Memory B cell (primary cell): ENCODE measurements at places on chromosomes 12 and 14.

- H3K27ac ChIP-seq = no peak overlapping the region
- H3K27me3 ChIP-seq = no peaks in the 10 kb centered on the region
- H3K4me3 ChIP-seq = no peak overlapping the region
- no peaks in the 10 kb centered on the region for H3K4me1 ChIP-seq
- DNase-seq = no peak
These were observed 186.8 kb upstream of the TMTC1 start for GRCh38 chr12:29970501-29970900.

GRCh38 chr14:55188686-55189295 lies 2.6 kb downstream of the DLGAP5 start:
- H3K4me1 ChIP-seq = peaks cover 11% of the 10 kb centered on the region
- H3K4me3 ChIP-seq = no peak overlapping the region
- H3K27me3 ChIP-seq = no peaks in the 10 kb centered on the region
- H3K36me3 ChIP-seq = no peaks in the 10 kb centered on the region
- no peak for DNase-seq

GRCh38 chr14:51165415-51165814 lies 70.5 kb upstream of the TRIM9 start:
- DNase-seq = no peak
- H3K27ac ChIP-seq = no peak overlapping the region
- H3K27me3 ChIP-seq = no peaks in the 10 kb centered on the region
- peaks cover 4% of the 10 kb centered on the region for H3K4me1 ChIP-seq
- H3K4me3 ChIP-seq = no peak overlapping the region

DNA sequence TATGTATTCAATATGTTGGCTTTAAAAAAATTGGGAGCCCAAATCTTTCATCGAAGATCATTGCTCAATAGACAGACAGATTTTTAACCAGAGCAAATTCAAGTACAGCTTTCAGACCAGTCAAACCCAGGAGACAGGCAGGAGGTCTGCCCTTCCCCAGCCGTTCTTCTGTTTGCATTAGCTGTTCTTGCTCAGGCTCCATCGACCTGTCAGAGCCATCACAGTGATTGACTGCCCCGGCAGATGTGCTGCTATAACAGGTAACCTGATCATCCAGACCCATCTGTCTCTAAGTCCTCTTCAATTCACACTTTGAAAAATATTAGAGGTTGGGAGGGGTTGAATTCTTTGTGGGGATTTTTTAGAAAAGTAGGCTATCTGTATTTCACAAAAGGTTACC lies 453.5 kb downstream of the FOXG1 start:
- H3K36me3 ChIP-seq = no peaks in the 10 kb centered on the region
- DNase-seq = no peak
- no peaks in the 10 kb centered on the region for H3K4me1 ChIP-seq
- H3K4me3 ChIP-seq = no peak overlapping the region

DNA sequence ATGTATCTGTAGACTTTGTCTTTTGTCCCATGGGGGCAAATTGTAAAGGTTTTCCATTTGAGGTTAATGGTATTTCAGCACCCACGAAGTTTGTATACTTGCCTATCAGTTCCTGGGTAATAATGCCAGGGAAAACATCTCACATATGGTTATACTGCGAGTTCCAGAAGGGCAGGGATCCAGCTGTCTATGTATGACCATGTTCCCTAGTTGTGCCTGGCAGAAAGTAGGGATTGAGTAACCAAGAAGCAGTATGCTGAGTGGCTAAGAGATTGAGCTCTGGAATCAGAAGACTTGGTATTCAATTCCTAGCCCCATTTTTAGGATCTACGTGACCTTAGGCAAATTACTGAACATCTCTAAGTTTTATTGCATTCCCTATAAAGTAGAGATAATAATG lies 173.2 kb upstream of the PWP1 start:
- H3K4me1 ChIP-seq = no peaks in the 10 kb centered on the region
- no peak for DNase-seq
- no peaks in the 10 kb centered on the region for H3K36me3 ChIP-seq
- H3K27me3 ChIP-seq = peaks cover 13% of the 10 kb centered on the region
- no peak overlapping the region for H3K27ac ChIP-seq

- DNase-seq = no peak
- H3K4me3 ChIP-seq = no peak overlapping the region
- no peak overlapping the region for H3K27ac ChIP-seq
- H3K4me1 ChIP-seq = no peaks in the 10 kb centered on the region
- peaks cover 4% of the 10 kb centered on the region for H3K27me3 ChIP-seq
These were observed 194.1 kb upstream of the RASSF8 start for GRCh38 chr12:25764409-25764808.

DNA sequence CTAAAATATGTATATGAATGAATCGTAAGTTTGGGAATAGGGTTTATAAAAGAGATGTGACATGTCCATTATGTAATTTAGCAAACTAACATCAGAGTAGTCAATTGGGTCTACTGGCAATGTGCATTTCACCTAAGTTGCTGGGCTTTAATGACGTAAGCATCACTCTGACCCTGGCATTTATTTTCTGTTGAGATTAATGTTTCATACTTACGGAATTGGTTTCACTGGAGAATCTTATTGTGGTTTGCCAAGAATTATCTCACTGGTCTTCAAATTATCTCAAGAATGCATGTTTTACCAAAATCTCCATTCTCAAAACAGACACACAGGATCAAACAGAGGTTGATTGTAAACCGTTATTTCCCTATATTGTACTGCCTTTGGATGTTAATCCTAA lies 437.1 kb downstream of the NPAS3 start:
- no peak for DNase-seq
- H3K36me3 ChIP-seq = no peaks in the 10 kb centered on the region

DNA sequence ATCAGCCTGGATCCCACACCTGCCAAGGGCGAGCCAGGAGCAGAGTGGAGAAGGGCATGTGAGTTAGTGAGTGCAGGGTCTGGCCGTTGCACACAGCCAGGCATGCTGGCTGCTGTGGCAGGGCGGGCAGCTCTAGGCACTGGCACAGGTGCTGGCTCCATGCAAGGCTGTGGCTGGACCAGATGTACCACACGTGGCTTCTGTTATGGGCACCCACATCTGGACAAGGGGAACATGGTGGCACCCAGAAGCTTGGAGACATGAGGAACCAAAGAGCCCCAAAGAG lies 20.1 kb downstream of the SERPINA3 start:
- no peak overlapping the region for H3K4me3 ChIP-seq
- H3K4me1 ChIP-seq = no peaks in the 10 kb centered on the region
- H3K27ac ChIP-seq = no peak overlapping the region
- DNase-seq = no peak
- H3K27me3 ChIP-seq = peaks cover 4% of the 10 kb centered on the region

GRCh38 chr12:116471544-116471943 lies 87.6 kb upstream of the MAP1LC3B2 start:
- no peak overlapping the region for H3K27ac ChIP-seq
- DNase-seq = no peak
- no peak overlapping the region for H3K4me3 ChIP-seq
- peaks cover 5% of the 10 kb centered on the region for H3K36me3 ChIP-seq
- peaks cover 5% of the 10 kb centered on the region for H3K4me1 ChIP-seq

DNA sequence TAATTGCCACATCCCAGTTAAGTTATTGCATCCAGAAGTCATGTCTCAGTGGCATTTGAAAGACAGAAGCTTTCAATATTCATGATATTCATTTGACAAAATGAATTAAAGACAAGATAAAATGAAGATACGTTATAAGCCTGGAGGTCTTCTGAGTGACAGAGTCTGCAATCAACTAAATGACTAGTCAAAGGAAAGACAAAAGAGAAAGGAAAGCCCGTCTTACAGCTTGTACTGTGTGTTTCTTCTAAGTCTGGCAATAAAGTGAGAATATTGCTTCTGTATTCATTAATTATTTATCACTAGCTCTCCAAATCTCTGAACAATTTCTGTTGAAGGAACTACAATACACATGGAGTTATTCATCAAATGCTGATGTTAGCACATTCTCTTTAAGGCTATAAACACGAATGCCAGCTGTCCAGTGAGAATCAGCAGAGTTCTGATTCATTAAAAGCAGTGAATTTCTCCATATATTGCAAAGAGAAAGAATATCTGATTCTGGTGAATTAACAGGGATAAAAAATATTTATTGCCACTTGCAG lies 70.7 kb downstream of the ATXN7L3B start:
- H3K36me3 ChIP-seq = no peaks in the 10 kb centered on the region
- no peaks in the 10 kb centered on the region for H3K4me1 ChIP-seq
- peaks cover 1% of the 10 kb centered on the region for H3K27me3 ChIP-seq
- H3K4me3 ChIP-seq = no peak overlapping the region

DNA sequence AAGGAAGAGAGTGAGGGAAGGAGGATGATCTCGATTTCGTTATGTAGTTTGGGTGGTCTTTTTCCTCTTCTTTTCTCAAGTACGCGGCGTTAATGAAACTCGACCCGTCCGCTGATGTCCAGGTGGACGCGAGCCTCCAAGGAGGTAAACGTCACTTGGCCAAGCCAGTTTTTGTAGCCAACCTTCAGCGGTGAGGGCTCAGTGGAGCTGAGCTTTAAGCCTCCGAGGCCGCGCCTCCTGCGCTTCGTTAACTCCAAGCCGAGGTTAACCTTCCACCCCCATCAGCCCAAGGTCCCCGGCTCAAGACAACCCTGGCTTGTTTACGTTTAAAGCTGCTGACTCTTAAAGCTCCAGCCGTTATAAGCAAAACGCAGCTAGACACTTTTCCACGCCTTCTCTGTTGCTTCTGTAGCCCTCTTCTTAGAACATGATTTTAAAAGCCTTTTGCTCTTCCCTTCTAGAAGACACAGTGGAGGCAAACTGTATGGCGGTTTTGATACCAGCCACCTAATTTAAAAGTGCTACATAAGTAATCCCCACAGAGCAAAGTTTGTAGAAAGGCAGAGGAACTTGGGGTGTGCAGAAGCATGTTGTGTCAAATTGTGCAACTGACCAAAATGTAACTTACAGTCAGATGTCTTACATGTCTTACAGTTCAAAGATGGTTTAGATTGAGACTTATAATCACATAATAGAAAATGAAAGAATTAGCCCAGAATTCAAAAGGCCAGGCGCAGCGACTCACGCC lies 923 bp upstream of the ITPR2 start:
- no peaks in the 10 kb centered on the region for H3K27me3 ChIP-seq
- no peaks in the 10 kb centered on the region for H3K36me3 ChIP-seq
- H3K27ac ChIP-seq = peak overlapping the region; percentile 98
- peak overlapping the region; percentile 98 for H3K4me3 ChIP-seq

GRCh38 chr14:81797315-81797714 lies 263.7 kb upstream of the SEL1L start:
- no peaks in the 10 kb centered on the region for H3K27me3 ChIP-seq
- H3K4me3 ChIP-seq = no peak overlapping the region
- no peaks in the 10 kb centered on the region for H3K36me3 ChIP-seq

- H3K27ac ChIP-seq = no peak overlapping the region
- no peaks in the 10 kb centered on the region for H3K27me3 ChIP-seq
- H3K4me1 ChIP-seq = no peaks in the 10 kb centered on the region
- no peak for DNase-seq
These were observed 389.2 kb downstream of the EGLN3 start for GRCh38 chr14:33561488-33562175.

GRCh38 chr12:29278673-29279420 lies 102.1 kb downstream of the ERGIC2 start:
- H3K27ac ChIP-seq = no peak overlapping the region
- no peak overlapping the region for H3K4me3 ChIP-seq
- no peak for DNase-seq
- no peaks in the 10 kb centered on the region for H3K4me1 ChIP-seq

DNA sequence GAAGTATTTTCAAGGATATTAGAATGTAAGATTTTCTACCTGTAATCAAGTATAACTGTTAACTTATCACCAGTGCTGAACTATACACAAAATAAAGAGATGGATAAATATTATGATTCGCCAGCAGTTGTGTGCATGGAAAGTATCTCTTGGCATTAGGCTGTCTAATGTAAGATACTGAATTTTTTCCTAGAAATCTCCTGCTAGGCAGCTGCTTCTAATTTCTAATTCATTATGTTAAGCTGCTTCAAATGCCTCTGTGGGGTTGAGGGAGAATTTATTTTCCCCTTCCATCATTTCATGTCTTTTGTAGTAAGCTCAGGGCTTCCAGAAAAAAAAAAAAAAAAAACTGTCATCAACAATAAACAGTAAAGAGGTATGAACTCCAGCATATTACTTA lies 516.0 kb downstream of the DIO2 start:
- H3K36me3 ChIP-seq = no peaks in the 10 kb centered on the region
- no peak overlapping the region for H3K4me3 ChIP-seq
- no peak overlapping the region for H3K27ac ChIP-seq
- DNase-seq = no peak
- no peaks in the 10 kb centered on the region for H3K27me3 ChIP-seq

- peaks cover 43% of the 10 kb centered on the region for H3K4me1 ChIP-seq
- DNase-seq = no peak
- no peak overlapping the region for H3K27ac ChIP-seq
- H3K4me3 ChIP-seq = no peak overlapping the region
- no peaks in the 10 kb centered on the region for H3K27me3 ChIP-seq
These were observed 128.9 kb downstream of the SNAPC1 start for GRCh38 chr14:61891170-61891569.

DNA sequence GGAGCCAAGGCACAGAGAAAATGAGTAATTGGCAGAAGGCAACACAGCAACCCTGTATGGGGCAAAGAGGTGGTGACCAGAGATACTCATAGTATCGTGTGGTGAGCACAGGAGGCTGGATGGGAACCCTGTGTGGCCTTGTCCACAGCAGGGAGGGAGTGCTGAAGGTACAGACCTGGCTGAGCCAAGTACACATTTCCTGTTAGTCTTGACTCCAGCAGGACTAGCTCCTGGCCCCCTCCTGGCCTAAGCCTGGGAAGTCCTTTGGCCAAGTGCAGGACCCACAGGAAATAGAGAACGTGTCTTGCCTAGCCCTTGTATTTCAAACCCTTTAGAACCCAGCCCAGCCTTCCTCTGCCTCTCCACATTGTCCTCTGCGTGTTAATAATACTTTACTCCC lies 289.8 kb upstream of the PWP1 start:
- H3K4me3 ChIP-seq = no peak overlapping the region
- peaks cover 12% of the 10 kb centered on the region for H3K27me3 ChIP-seq
- no peaks in the 10 kb centered on the region for H3K36me3 ChIP-seq
- H3K4me1 ChIP-seq = no peaks in the 10 kb centered on the region
- DNase-seq = no peak
- H3K27ac ChIP-seq = no peak overlapping the region

DNA sequence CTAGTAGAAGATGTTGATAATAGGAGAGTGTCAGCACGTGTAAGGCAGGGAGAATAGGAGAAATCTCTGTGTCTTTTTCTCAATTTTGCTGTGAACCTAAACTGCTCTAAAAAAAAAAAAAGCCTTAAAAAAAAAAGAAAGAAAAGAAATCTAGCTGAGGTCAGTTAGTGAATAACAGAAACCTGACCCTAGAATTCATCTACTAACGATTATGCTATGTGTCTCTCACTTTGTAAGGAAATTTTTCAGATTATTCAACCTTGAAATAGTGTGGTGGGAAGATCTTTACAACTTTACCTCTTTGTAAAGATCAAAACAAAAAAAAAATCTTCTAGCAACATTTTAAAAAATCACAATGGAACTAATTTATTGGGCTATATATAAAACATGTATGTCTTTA lies 995.7 kb downstream of the GALC start:
- H3K36me3 ChIP-seq = no peaks in the 10 kb centered on the region
- no peaks in the 10 kb centered on the region for H3K4me1 ChIP-seq
- DNase-seq = no peak
- H3K27ac ChIP-seq = no peak overlapping the region
- H3K4me3 ChIP-seq = no peak overlapping the region
